ENCODE measurements at places on chromosomes 13 and 19. TPM values are rescaled to one million over a fixed set of nuclear protein-coding genes. Genes with fewer than 3 reads are reported as not detected.

HSH2D gene
- total RNA-seq = 23.5 TPM

WDR88 gene
- 0.20 TPM for total RNA-seq

MBD3L3 gene
- total RNA-seq = not detected

IL4I1 gene
- 4.0 TPM for total RNA-seq

KIR3DL1 gene
- 0.62 TPM for total RNA-seq

All from T-cell (primary cell).